ENCODE measurements at places on chromosomes 7 and 10.

DNA sequence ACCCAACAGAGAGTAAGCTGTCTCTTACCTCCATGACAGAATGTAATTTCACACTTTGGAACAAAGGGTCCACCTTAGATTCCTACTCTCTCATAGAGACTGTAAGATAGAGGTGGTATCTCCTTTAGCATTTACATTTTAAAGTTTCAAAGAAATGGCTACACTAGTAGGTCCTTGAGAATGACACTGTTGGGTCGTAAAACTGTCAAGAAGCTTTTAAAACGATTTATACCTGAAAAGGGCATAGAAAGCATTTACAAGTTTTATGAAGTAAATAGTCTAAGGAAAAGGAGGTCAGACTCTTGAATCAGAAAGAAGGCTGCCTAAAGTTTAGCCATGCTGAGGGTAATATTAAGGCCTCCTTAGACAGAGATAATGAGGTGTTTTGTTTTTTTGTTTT lies 1212.4 kb upstream of the PHF14 start:
- no peak for DNase-seq

GRCh38 chr7:17402628-17403278 lies 104.3 kb downstream of the AHR start:
- no peak for DNase-seq

GRCh38 chr7:42618651-42619360 lies 293.1 kb downstream of the C7orf25 start:
- no peak for DNase-seq

- no peak for DNase-seq
These were observed 27.8 kb downstream of the UNC5B start for GRCh38 chr10:71239946-71240795.

- no peak for DNase-seq
These were observed 25.2 kb downstream of the FGFR2 start for GRCh38 chr10:121572859-121573537.

- DNase-seq = peak; percentile 63
These were observed 40.4 kb upstream of the BPGM start for GRCh38 chr7:134605978-134606923.

- peak; percentile 78 for DNase-seq
These were observed 15.4 kb downstream of the CTBP2 start for GRCh38 chr10:125144693-125145623.

DNA sequence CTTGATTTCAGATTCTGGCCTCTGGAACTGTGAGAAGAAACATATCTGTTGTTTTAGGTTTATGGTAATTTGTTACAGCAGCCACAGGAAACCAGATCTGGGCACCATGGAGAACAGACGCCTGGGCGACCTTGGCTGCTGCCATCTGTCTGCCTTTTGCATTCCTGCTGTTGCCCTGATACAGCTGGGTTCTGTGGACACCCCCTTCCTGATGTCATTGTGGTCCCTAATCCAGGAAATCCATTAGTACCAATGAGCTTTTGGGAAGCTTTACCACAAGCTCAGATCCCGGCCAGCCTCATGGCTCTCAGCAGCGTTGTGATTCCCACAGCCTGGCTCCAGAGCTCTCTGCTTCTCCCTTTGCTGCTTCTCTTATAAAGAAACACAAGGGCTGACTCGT lies 174.2 kb upstream of the NPS start:
- no peak for DNase-seq

GRCh38 chr7:140284062-140284461 lies 107.3 kb upstream of the KDM7A start:
- no peak for DNase-seq

DNA sequence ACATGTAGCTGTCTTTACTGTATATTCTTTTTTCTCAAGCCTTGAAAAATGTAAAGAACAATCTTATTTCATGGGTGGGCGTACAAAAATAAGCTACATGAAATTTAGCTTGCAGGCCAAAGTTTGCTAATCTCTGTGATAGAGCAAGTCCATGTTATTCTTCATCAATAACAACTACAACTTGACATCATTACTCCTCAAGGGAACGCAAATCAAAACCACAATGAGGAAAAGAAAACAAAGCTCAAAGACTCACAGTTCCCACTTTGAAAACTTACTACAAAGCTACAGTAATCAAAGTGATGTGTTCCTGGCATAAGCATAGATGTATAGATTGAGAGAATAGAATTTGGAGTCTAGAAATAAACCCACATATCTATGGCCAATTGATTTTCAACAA lies 62.5 kb downstream of the GNA12 start:
- DNase-seq = peak; percentile 74

- no peak for DNase-seq
These were observed 126.4 kb upstream of the ITGB1 start for GRCh38 chr10:33084453-33084852.

GRCh38 chr7:2800931-2801688 lies 43.0 kb downstream of the GNA12 start:
- DNase-seq = no peak

DNA sequence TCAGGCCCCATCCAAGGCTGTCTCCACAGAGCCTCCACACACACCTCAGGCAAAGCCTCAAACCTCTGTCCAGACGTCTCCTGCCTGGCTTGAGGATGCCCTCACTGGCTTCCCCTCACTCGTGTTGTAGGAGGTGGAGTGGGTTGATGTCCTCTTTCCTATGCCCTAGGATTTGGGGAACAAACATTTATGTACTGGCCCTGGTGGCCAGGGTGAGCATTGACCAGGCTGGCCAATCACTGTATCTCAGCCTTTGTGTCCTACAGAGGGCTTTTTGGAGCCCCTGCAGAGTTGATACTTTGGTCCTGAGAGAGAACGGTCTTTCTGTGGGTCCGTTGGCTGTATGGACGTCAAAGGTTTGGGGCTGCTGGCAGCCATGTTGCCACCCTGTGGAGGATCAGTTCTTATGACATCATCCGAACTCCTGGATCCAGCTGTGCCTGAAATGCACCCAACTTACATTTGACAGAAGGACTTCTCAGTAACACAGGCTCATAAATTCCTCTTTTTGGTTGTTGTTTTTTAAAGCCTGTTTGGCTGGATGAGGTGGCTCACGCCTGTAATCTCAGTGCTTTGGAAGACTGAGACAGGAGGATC lies 2.3 kb upstream of the GRID2IP start:
- DNase-seq = peak; percentile 47

All from inflammatory macrophage treated with lipopolysaccharide for 4 hours (primary cell).